ENCODE measurements at places on chromosomes 1 and 21.

DNA sequence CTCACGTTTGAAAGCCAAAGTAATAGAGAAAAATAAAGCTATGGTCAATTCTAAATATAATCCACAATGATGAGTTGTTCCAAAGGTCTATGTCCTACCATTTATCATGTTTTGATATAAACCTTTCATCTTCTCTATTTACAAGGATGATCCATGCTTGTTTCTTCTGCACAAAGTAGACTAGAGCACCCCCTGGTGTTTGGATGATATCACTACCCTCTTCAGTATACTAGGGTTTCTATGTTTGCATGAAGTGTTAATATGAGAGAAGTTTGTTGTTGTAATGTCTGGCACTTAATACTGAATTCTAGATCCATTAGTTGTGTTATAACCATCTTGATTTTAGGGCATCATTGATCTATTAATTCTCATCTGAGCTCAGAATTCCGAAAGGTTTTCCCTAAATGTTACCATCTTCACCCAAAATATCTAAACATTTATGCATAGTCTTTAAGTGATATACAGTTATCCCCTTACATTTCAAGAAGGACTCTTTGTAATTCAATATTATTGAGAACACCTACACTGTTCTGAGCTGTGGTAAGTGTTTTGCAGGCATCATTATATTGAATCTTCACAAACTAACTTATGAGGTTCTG lies 21.1 kb downstream of the CLDN8 start:
- DNase-seq: no peak

GRCh38 chr1:158124034-158124433 lies 56.7 kb upstream of the CD1D start:
- no peak for DNase-seq

DNA sequence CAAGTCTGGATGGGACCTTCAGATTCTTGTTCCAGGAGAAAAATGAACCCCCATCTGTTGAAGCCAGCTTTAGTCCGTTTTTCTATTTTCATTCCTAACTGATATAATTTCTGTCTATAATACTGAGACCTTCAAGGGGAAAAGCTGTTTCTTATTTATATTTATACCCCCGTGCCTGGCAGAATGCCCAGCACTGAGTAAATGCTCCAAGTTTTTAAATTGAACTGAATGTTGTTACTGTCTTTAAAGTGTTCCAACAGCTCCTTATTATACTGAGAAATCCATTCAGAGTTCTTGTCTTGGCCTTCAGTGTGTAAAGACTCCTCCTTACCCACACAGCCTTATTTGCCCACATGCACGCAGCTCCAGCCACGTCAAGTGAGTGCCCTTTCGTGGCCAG lies 178.6 kb upstream of the HMGB4 start:
- DNase-seq: no peak

DNA sequence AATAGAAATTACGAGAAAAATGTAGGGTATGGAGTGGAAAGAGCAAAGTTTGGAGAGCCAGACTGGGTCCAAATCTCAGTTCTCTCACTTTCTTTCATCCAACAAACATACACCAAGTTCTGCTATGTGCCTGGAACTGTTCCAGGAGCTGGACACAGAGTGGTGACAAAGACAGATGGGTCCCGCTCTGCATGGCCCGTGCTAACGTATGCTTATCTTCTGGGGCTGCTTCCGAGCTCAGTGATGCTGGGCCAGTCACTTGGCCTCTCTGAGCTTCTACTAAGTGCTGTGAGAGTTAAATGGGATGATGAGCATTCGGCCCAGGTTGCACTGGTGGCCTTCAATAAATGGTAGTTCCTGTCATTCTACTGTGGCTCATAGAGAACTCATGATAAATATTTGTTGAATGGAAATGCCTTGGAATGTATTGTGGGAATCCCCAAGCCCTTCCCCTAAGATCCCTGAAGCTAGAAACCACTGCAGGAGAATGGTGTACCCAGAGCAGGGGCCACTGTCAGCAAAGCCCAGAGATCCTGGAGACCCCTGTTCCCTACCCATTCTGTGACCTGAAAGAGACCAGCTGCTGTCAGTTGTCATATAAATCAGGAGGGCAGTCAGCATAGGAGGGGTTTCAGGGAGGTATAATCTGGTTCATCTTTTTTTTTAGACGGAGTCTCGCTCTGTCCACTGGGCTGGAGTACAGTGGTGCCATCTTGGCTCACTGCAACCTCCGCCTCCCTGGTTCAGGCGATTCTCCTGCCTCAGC lies 3.8 kb downstream of the LEMD1 start:
- DNase-seq: no peak

DNA sequence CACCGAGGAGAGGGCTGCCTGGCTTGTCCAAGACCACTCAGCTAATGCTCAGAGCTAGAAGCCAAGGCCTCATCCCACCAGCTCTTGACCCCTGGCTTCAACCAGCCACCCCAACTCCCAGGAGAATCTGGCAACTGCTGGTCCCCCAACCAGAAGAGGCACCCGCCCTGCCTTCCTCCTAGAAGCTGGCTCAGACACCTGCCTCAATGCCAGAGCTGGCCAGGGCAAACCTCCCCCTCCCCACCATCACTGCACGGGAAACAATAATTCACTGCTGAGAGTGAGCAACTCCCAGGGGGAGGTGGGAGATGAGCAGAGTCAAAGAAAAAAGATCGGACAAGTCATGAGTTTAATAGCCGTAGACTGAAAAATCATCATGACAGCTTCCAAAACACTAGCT lies 3.3 kb downstream of the CHD5 start:
- DNase-seq: no peak
